Upper lobe of right lung (tissue), 1 donor: ENCODE measurements at places on chromosomes 13 and 19. TPM values are rescaled to one million over a fixed set of nuclear protein-coding genes. Genes with fewer than 3 reads are reported as not detected.

The ATP8A2 gene
- 1.9 TPM for total RNA-seq

The CYP4F8 gene
- 2.1 TPM for total RNA-seq

The FCGBP gene
- 10.3 TPM for total RNA-seq

The PDX1 gene
- not detected for total RNA-seq

The BCL2L12 gene
- total RNA-seq = 15.8 TPM

- no peak for DNase-seq
- no peak overlapping the region for H3K27ac ChIP-seq
- H3K4me3 ChIP-seq = no peak overlapping the region
- H3K4me1 ChIP-seq = no peaks in the 10 kb centered on the region
- no peaks in the 10 kb centered on the region for H3K36me3 ChIP-seq
Observed at GRCh38 chr13:99989276-99990125, 7.9 kb downstream of the ZIC2 start.

DNA sequence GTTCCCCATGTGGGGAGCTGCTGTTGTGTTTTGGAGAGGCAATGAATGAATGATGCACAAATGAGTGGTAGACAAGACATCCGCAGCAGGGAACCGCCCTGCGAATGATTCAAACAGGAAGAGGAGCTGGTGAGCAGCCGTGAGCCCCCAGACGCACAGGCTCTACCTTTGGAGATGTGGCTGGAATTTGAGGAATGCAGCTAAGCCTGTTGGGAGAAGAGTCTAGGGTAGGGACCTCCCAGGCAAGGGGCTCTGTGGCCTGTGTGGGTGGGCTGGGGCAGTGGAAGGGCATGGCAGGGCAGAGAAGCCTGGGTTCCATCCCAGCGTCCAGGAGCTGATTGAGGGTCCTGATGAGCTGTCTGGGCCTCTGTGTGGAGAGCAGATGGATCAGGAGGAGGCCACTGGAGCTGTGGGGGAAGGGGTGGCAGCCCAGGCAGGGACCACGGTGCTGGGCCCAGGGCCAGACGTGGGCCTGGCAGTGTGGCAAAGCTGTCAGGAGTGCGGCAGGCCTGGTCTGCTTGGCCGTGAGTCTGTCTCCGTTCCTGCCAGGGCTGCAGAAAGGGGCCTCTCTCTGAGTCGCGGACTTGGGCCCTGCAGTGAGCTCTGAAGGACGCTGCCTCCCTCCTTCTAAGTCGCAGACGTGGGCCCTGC, 41.8 kb upstream of the DCUN1D2 start:
- H3K36me3 ChIP-seq = peaks cover 35% of the 10 kb centered on the region
- no peak overlapping the region for H3K27ac ChIP-seq
- DNase-seq = peak; percentile 43
- H3K4me1 ChIP-seq = peaks cover 8% of the 10 kb centered on the region

- DNase-seq = no peak
- no peaks in the 10 kb centered on the region for H3K4me1 ChIP-seq
- no peaks in the 10 kb centered on the region for H3K27me3 ChIP-seq
Observed at GRCh38 chr19:19094513-19094912, 30.7 kb downstream of the SLC25A42 start.

DNA sequence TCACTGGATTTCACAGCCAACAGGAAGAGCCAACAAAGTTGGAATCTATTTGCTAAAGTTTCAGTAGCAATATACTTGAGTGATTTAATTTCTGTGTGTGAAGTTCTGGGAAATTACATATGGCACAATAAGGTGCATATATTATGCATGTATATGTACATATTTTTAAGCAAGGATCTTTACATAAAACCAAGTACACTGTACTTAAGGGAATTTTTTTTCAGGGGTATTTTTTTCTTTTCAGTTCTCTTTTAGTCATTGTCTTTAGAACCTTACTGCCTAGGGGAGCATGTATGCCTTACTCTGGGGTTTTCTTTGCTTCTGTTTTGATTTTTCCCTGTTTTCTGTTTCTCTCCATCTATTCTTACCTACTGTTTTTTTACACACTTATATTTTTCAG, 7.4 kb downstream of the RAP2A start:
- peaks cover 29% of the 10 kb centered on the region for H3K4me1 ChIP-seq
- H3K27me3 ChIP-seq = no peaks in the 10 kb centered on the region
- no peaks in the 10 kb centered on the region for H3K36me3 ChIP-seq
- H3K27ac ChIP-seq = no peak overlapping the region

GRCh38 chr13:76516013-76516412, 370.2 kb downstream of the KCTD12 start:
- H3K27ac ChIP-seq = no peak overlapping the region
- no peak for DNase-seq
- no peaks in the 10 kb centered on the region for H3K4me1 ChIP-seq
- no peak overlapping the region for H3K4me3 ChIP-seq
- no peaks in the 10 kb centered on the region for H3K27me3 ChIP-seq
